ENCODE measurements at places on chromosomes 6 and 20.

DNA sequence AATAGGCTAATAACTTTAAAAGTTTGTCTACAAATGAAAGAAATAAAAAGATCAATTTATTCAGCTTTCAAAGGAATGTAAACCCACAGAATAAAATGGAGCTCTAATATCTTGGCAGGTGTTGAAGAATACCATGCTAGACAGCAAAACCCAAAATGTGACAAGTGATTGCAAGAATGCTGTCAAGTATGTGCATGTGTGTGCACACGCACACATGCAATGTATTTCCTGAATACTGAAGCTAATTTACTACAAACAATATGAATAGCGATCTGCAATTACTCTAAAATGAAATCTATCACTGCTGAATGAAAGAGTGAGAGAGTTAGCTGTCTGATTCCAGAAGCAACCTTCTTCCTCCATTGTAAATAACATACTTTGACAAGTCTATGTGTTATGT, 179.2 kb upstream of the HSF2 start:
- H3K36me3 ChIP-seq: no peaks in the 10 kb centered on the region
- H3K4me1 ChIP-seq: no peaks in the 10 kb centered on the region
- H3K27me3 ChIP-seq: no peaks in the 10 kb centered on the region

- H3K27ac ChIP-seq: no peak overlapping the region
- no peaks in the 10 kb centered on the region for H3K27me3 ChIP-seq
- no peak for DNase-seq
- H3K4me3 ChIP-seq: no peak overlapping the region
- no peaks in the 10 kb centered on the region for H3K36me3 ChIP-seq
- no peaks in the 10 kb centered on the region for H3K4me1 ChIP-seq
Observed at GRCh38 chr6:69061066-69061465, 426.0 kb downstream of the ADGRB3 start.

DNA sequence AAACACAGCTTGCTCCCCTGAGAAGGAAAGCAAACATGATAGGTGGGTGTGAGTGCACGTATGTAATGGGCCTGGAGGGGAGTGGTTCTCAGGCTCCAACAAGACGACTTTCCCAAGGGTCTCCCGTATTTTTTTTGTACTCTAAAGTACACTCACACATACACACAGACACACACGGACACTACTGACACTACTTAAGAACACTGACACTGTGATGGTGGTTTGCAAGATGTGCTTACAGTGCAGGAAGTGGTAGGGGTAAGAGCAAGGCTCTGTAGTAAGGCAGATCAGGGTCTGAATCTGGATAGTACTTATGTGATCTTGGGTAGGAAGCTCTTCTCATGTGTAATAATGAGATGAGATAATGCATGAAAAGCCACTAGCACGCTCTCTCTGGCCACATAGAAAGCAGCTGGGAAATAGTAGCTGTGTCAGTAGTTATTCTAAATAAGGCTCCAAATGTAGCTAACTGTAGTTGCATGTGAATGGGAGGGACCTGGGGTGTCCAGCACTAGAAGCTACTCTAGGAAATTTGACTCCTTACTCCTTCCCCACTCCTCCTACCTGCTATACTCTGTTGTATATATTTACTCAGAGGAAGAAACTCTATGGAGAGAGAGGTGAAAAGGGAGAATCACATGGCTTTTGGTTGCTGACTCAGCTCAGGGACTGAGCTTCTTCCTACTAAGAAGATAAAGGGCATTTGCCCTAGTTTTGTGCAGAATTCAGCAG, 8.4 kb upstream of the ZBTB24 start:
- no peak for DNase-seq
- no peaks in the 10 kb centered on the region for H3K36me3 ChIP-seq
- H3K4me1 ChIP-seq: peaks cover 29% of the 10 kb centered on the region
- peak overlapping the region; percentile 74 for H3K27ac ChIP-seq
- H3K27me3 ChIP-seq: no peaks in the 10 kb centered on the region

- H3K36me3 ChIP-seq: peaks cover 25% of the 10 kb centered on the region
- no peaks in the 10 kb centered on the region for H3K27me3 ChIP-seq
- no peak for DNase-seq
- H3K4me1 ChIP-seq: peaks cover 43% of the 10 kb centered on the region
- H3K4me3 ChIP-seq: peak overlapping the region; percentile 80
Observed at GRCh38 chr20:406200-407132, 1.6 kb upstream of the RBCK1 start.

- DNase-seq: no peak
- no peak overlapping the region for H3K27ac ChIP-seq
- no peak overlapping the region for H3K4me3 ChIP-seq
- no peaks in the 10 kb centered on the region for H3K27me3 ChIP-seq
Observed at GRCh38 chr20:12153628-12154027, 235.9 kb downstream of the BTBD3 start.

- no peak for DNase-seq
- no peak overlapping the region for H3K27ac ChIP-seq
- H3K4me3 ChIP-seq: no peak overlapping the region
- no peaks in the 10 kb centered on the region for H3K27me3 ChIP-seq
Observed at GRCh38 chr6:84687431-84687830, 77.0 kb downstream of the TBX18 start.

- no peaks in the 10 kb centered on the region for H3K36me3 ChIP-seq
- H3K4me1 ChIP-seq: peaks cover 22% of the 10 kb centered on the region
Observed at GRCh38 chr6:134368670-134369069, 50.8 kb upstream of the SGK1 start.

DNA sequence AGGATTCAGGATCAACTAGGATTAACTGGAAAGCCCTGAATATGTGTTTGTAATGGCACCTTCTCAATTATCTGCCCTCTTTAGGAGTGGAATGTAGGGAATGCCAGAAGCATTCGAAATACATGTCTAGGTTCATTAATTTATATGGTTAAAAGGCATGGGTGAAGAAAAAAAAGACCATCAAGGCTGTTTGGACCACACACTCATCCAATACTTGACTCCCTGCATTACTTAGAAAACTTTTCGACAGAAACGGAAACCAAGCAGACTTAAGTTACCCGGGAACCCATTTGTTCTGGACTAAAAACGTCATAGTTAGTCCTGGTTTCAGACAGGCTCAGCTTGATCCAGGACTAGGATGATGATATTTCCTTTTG, 33.2 kb downstream of the SLC2A10 start:
- no peak overlapping the region for H3K4me3 ChIP-seq
- no peaks in the 10 kb centered on the region for H3K36me3 ChIP-seq
- H3K27me3 ChIP-seq: peaks cover 48% of the 10 kb centered on the region
- no peaks in the 10 kb centered on the region for H3K4me1 ChIP-seq
- no peak for DNase-seq

GRCh38 chr20:20814685-20815084, 102.2 kb upstream of the RALGAPA2 start:
- H3K4me3 ChIP-seq: no peak overlapping the region
- no peak for DNase-seq
- no peaks in the 10 kb centered on the region for H3K4me1 ChIP-seq
- no peaks in the 10 kb centered on the region for H3K36me3 ChIP-seq

DNA sequence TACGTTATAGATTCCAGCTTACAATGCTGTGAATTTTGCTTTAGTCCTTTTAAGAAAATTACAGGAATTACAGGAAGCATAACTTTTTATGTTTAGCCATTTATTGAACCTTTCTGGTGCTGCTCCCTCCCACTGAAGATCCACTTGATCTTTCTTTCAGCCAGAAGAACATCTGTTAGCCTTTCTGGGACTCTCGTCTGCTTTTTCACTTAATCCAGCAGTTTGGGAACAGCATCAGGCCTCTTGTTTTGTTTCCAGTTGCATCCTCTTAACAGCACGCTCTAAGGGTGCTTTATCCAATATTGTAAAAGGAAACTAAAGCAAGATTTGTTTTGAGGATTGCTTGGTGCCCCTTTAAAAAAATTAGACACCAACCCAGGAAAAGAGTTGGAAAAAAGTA, 10.3 kb upstream of the CYP24A1 start:
- no peaks in the 10 kb centered on the region for H3K4me1 ChIP-seq
- H3K36me3 ChIP-seq: no peaks in the 10 kb centered on the region
- H3K27ac ChIP-seq: no peak overlapping the region
- DNase-seq: no peak
- H3K4me3 ChIP-seq: no peak overlapping the region
- H3K27me3 ChIP-seq: peaks cover 24% of the 10 kb centered on the region
